Heart right ventricle (tissue), 16 donors: ENCODE measurements at places on chromosomes 12 and 14. TPM values are rescaled to one million over a fixed set of nuclear protein-coding genes. Genes with fewer than 3 reads are reported as not detected.

DNA sequence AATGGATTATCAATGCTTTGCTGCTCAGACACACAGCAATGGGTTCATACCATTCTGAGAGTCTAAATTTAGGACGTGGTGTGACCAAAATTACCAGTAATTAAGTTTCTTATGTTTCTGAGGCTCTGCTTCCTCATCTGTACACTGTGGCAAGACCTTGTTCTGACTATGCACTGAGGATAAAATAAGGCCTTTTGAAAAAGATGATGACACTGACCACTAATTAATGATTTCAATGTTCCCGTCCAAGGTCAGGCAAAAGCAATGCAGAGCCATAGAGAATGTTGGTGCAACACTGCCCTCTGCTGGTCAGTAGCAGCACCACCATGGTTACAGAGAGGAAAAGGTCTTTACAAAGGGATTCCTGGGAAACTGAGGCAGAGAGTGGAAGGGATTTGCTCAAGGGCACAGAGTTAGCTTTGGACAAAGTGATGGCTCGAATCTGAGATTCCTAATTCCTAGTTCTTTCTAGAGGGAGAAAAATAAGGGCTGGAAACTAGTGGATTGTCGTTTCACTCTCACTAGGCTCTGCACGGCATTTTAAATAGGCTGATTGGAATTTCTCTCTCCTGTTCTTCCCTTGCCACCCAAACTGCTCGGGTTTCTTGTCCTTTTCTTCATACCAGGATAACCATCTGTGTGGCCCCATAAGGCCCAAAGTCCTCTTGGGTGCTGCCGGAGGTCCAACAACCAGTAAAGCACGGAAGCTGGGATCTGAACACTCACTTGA lies 22.3 kb upstream of the P2RX7 start:
- no peaks in the 10 kb centered on the region for H3K36me3 ChIP-seq
- DNase-seq = peak; percentile 39
- no peaks in the 10 kb centered on the region for H3K4me1 ChIP-seq

DNA sequence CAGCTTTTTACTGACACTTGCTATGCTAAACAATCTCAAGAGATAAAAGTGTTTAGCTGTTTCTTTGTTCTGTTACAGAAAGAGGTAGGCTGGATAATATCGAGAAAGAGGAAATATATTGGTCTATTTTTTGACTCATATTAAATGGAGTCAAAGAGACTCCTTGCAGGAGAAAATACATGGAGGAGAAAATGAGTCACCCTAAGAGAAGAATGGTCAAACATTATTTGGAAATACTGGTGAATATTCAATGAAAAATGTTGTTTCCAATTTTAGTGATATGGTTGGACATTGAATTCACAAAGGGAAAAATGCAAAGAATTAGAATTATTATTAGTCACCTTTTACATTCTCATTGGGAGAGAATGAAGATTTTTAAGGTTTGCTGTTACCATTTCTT lies 3.2 kb downstream of the KCNJ8 start:
- no peak for DNase-seq
- H3K4me3 ChIP-seq = peak overlapping the region; percentile 30
- no peaks in the 10 kb centered on the region for H3K36me3 ChIP-seq

DNA sequence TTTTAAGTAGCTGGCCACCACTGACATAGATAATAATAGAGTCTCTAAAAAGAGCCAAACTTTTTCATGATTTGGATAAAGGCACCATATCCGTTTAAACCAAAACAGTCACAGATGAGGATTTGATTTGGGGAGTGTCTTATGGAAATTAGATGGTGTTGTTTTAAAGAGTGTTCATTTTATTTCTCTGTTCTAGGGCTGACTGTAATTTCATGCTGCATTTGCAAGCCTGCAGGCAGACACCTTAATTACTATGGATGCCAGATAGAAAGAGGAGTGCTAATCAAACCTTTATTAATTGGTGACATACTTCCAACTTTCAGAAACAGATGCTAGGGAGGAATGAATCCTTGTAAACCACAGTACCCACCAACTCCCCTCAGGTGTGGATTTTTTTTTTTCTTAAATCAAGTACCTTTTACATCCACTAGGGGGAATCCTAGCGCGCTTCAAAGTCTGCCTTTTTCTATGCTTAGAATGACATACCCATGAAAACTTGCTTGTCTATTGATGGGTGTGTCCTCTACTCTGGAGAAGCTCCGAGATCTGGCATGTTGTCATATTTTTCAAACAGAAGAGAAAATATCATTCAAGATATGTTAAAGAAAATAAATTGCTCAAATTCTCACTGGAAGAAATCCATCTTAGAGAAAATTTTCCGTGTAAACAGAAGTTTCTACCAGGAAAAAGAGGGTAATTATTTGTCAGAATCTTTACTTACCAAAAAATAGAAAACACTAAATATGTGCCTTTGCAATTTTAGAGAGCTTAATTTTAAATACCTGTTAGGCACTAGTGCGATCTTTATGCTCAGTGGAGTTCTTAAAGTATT lies 14.2 kb upstream of the PLXNC1 start:
- no peaks in the 10 kb centered on the region for H3K4me1 ChIP-seq
- H3K27me3 ChIP-seq = no peaks in the 10 kb centered on the region
- DNase-seq = no peak
- no peak overlapping the region for H3K4me3 ChIP-seq

GRCh38 chr12:93839064-93839463 lies 161.9 kb downstream of the CRADD start:
- no peak overlapping the region for H3K4me3 ChIP-seq
- H3K4me1 ChIP-seq = peaks cover 33% of the 10 kb centered on the region
- DNase-seq = no peak
- H3K27ac ChIP-seq = no peak overlapping the region
- H3K27me3 ChIP-seq = no peaks in the 10 kb centered on the region

DNA sequence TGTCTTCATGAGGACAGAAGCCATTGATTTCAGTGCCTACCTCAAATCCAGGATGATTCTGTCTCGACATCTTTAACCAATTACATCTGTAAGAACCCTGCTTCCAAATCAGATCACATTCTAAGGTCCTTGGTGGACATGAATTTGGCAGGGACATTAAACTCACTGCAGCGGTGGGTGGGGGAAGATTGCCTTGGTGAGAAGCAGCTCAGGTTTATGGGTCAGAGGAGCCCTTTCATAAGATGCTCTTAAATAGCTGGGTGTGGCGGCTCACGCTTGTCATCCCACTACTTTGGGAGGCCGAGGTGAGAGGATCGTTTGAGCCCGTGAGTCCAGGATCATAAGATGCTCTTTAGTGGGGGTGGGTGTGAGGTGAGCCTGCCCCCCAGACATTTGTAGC lies 42.9 kb downstream of the ELK3 start:
- peak overlapping the region; percentile 86 for H3K27ac ChIP-seq
- peaks cover 11% of the 10 kb centered on the region for H3K36me3 ChIP-seq
- H3K27me3 ChIP-seq = no peaks in the 10 kb centered on the region

DNA sequence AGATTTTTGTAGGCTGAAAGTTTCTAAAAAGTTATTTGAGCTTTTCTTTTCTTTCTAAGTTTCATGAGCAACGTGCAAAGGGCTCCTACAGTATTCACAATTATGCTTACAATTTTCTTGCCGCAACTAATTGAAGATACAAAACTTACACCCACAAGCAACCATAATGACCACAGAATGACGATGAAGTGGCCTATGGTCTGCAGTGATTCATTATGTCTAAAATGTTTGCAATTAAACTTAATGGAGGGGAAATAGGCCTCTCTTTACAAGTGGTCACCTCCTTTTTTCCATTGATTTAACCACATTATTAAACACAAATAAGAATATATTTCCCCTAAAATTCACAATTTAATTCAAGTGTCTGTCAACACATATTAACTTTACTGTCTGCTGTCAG lies 732.6 kb upstream of the FLRT2 start:
- H3K4me1 ChIP-seq = no peaks in the 10 kb centered on the region
- no peak for DNase-seq
- H3K27me3 ChIP-seq = no peaks in the 10 kb centered on the region
- H3K4me3 ChIP-seq = no peak overlapping the region
- no peaks in the 10 kb centered on the region for H3K36me3 ChIP-seq

GRCh38 chr12:52633383-52633782 lies 15.0 kb upstream of the KRT73 start:
- DNase-seq = no peak
- no peaks in the 10 kb centered on the region for H3K27me3 ChIP-seq
- H3K36me3 ChIP-seq = no peaks in the 10 kb centered on the region
- no peaks in the 10 kb centered on the region for H3K4me1 ChIP-seq
- H3K27ac ChIP-seq = no peak overlapping the region

GRCh38 chr12:131100031-131100674 lies 146.4 kb downstream of the ADGRD1 start:
- H3K27me3 ChIP-seq = no peaks in the 10 kb centered on the region
- no peak overlapping the region for H3K27ac ChIP-seq
- H3K4me1 ChIP-seq = peaks cover 26% of the 10 kb centered on the region
- DNase-seq = no peak
- H3K4me3 ChIP-seq = no peak overlapping the region
- H3K36me3 ChIP-seq = no peaks in the 10 kb centered on the region

DNA sequence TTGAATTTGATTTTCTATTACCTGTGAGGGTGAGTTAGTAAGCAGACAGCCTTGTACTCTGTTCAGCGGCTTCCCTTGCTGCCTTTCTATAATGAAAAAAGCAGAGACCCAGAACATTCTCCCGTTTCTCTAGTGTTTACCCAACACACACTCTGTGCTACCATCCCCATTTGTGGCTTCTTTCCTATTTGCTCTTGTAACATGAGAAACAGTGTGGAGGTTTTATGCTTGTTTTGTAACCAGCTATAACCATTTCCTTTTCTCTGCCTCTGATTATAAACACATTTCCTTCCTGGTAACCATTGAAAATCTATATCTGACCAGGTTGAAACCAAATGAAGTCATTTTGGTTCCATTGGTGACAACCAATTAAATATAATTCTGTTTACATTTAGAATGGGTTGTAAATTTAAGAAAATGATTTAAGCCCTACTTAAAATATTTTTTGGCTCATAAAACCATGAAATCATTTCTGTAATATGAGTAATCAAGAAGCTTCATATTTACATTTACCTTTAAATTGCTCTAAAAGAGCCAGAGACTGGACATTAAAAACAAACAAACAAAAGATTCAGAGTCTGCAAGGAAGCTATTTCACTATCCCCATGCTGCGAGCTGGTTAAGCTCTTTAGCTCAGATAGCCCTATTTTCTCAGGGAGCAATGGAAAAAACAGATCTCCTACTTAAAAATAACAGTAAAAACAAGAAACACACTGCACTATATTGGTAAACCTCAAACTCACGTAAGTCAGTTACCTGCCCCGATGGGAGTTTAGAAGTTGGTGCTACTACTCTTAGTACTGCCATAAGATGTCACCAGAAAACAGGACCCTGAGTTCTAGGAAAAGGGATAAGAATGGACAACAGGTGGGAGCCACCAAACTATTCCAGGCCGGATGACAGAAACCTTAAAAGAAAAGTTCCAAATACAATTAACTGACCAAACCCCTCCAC lies 206.5 kb upstream of the EEA1 start:
- H3K36me3 ChIP-seq = no peaks in the 10 kb centered on the region
- DNase-seq = no peak
- H3K27me3 ChIP-seq = no peaks in the 10 kb centered on the region
- H3K4me3 ChIP-seq = no peak overlapping the region
- peaks cover 36% of the 10 kb centered on the region for H3K4me1 ChIP-seq

GRCh38 chr12:101885912-101886561 lies 8.7 kb downstream of the DRAM1 start:
- no peaks in the 10 kb centered on the region for H3K4me1 ChIP-seq
- H3K27me3 ChIP-seq = no peaks in the 10 kb centered on the region
- DNase-seq = no peak
- H3K27ac ChIP-seq = no peak overlapping the region
- H3K4me3 ChIP-seq = no peak overlapping the region

- DNase-seq = no peak
- H3K27ac ChIP-seq = peak overlapping the region; percentile 97
- H3K4me3 ChIP-seq = peak overlapping the region; percentile 74
Observed at GRCh38 chr12:14367040-14367661, 1.7 kb downstream of the ATF7IP start.

FAM222A gene
- 10.1 TPM for total RNA-seq

TCL1B gene
- total RNA-seq = not detected

MARK3 gene
- total RNA-seq = 65.3 TPM

TAS2R9 gene
- not detected for total RNA-seq

SLCO1A2 gene
- not detected for total RNA-seq

PPM1H gene
- total RNA-seq = 5.4 TPM

C1R gene
- total RNA-seq = 70.9 TPM
